Cortex of kidney (tissue), 1 donor: ENCODE measurements at places on chromosomes 1 and 21.

DNA sequence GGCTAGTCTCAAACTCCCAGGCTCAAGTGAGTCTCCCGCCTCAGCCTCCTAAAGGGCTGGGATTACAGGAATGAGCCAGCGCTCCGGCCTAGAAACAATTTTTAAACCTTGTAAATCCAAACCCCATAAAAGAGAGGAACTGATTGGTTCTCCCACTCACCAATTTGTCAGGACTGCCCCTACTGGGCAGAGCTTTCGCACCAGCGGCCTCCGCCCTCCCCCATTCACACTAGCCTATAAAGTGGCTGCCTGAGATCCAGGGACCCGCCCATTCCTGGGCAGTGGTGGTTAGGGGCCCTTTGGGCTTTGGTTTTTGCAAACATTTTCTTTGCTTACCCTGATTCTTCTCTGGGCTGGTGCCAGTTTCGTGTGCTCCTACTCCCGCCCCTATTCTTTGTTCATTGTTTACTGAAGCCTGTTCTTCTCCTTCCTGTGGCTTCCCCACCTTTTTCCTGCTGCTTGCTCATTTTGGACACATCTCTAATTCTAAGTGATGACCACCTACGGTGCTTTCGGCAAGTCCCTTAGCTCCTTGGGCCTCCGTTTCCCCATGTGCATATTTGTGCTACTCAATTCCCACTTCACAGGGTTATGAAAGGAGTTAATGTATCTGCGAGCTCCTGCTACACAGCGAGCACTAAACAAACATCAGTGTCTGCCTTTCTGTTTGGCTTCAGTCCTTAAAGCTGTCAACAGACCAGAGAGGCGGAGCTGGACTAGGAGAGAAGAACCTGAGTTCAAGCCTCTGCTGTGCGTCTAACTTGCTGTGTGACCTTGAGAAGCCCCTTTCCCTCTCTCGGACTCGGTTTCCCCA, 39.8 kb upstream of the CLIC4 start:
- no peak for DNase-seq

- DNase-seq: no peak
Observed at GRCh38 chr1:214570442-214570841, 19.0 kb upstream of the PTPN14 start.

GRCh38 chr1:38285807-38286530, 239.4 kb upstream of the POU3F1 start:
- no peak for DNase-seq

DNA sequence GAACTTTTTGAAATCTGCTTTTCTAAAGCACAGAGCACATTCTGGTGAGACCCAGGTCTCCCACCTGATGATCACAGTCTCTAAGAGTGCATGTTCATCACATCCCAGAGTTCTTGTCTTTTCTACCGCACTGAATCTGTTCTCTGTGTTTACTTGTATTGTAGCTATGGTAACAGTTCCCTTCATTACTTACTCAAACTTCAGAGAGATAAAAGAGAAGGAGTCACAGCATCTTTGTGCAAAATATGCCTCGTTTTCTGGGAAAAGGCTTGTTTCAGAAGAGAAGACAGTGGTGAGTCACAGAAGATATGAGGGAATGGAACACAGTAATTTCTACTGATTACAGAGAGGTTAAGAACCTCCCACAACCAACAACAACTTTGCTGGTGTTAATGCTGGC, 580.6 kb downstream of the PLA2G4A start:
- no peak for DNase-seq

- DNase-seq: no peak
Observed at GRCh38 chr1:48469616-48470480, 2.2 kb downstream of the SPATA6 start.

GRCh38 chr1:210482491-210482890, 153.8 kb downstream of the HHAT start:
- no peak for DNase-seq

DNA sequence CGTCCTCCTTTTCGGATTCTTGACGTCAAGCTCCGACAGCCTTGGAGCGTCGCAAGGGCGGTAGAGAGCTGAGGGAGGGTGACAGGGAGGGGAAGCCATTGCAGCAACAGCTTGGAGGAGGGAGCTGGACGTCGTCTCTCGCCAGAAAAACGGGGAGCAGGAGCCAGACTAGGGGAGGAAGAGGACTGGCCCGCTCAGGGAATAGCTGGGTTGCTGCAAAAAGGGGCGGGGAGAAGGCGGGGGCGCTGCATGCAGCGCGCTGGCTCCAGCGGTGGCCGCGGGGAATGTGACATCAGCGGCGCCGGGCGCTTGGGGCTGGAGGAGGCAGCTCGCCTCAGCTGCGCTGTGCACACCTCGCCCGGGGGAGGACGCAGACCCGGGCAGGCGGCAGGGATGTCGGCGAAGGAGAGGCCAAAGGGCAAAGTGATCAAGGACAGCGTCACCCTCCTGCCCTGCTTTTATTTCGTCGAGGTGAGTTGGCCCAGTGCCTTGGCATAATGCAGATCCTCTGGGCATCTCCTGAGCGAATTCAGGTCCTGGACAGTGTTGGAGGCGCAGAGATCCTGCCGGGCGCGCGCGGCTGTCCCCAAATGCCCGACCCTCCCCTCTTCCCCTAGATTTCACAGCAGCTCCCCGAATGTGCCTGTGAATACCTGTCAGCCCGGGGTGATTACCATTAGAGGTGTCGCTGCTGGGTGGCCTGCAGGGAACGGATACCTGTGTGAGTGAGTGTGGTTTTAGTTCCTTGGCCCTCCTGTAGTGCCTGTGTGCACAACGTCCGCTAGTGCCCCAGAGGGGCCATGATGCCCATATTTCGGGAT, at the start of gene PLPPR4:
PLPPR4 (plus strand) TSS at position 292 of the 821 bp plus-strand sequence; CDS start at position 394, 102 bp downstream.
- DNase-seq: peak; percentile 6

DNA sequence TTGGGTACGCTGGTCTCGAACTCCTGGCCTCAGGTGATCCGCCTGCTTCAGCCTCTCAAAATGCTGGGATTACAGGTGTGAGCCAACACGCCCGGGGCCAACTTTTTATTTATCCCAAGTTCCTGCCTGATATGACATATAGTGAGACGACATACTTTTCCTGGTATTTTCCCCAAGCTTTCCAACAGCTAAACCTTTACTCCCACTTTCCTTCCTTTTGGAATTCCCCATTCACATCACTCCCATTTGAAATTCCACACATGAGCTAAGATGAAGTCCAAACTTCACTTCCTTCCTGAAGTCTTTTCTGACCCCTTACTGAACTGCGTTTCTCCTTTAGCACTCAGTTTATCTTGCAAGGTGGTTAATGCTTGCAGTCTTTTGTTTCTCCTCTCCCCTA, 64.1 kb downstream of the S1PR1 start:
- no peak for DNase-seq

DNA sequence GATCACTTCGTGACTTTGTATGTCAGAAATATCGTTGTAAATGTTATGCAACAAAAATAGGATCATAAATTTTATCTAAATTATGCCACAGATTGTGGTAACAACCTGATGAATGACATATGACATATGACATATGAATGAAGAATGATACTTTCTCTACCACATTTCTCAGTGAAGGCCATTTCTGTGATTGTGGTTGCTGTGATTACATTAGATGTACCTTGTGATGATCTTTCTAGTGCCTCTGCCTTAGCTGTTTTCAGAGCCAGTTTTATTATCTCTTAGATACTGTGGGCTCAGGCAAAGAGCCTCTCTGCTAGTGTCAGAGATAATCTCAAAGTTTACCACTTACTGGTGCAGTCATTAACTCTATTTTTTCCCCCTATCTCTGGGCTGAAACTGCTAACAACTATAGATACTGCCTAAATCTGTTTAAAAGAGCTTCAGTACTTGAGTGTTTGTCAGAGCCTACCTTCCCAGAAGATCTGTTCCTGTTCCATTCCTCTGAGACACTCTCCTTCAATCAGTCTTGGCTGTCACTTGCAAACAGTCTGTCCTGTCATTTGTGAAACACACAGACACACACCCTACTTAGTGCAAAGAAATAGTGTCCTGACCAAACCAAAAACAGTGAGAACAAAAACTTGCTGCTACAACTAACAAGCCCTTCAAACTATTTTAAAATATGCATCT, 55.5 kb downstream of the HMCN1 start:
- no peak for DNase-seq

DNA sequence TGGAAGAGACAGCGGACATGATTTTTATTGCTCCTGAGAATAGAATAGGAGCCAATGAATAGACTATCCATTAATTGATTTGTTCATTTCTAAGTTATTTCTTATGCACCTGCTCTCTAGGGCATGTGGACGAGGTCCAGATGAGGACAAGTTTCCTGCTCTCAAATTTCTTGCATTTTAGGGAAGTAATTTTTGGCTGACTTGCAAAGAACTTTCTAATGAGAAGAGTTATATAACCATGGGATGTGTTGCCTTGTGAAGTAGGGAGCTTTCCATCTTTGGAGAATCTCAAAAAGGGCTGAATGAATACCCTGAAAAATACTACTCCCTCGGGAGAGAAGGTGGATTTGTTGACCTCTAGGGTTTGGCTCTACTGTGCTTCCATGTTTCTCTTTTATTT, 243.0 kb downstream of the KIF26B start:
- no peak for DNase-seq

DNA sequence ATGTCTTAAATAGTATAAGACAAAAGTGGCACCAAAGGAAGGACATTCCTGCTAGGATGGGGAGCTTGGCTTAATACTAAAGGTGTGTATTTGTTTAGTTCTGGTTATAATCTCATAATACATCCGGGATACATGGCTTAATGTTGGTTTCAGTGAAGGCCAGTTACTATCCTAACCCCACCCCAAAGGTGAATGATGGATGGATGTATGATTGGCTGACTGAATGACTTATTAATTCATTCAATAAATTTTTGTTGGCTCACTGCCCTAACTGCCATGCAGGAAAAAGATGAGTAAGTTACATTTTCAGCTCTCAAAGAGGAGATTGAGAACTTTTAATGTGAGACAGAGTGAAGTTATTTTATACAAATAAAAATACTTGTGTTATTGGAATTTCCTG, 52.2 kb downstream of the PHACTR4 start:
- DNase-seq: no peak

DNA sequence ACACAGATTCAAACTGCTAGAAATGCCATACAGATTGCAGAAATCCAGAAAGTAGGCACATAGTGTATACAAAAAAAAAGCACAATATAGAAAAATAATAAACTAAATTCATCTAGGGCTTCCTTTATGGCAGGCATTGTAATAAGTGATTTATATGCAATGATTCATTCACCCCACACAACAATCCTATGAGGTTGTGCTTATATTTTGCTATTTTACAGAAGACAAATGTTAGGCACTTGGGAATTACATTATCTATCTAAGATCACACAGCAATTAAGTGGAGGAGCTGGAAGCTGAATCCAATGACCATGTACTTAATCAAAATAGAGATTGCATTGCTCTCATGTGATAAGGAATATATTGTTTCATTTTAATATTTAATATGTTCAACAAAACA, 225.7 kb upstream of the KCNK2 start:
- DNase-seq: no peak
